ENCODE measurements at places on chromosomes 7 and 10. TPM values are rescaled to one million over a fixed set of nuclear protein-coding genes. Genes with fewer than 3 reads are reported as not detected.

IKZF1 gene
- 3.7 TPM for total RNA-seq

THAP5 gene
- 25.7 TPM for total RNA-seq

FLNC gene
- 591 TPM for total RNA-seq

MEST gene
- 4.2 TPM for total RNA-seq

SPDYE9 gene
- not detected for total RNA-seq

PSD gene
- 0.50 TPM for total RNA-seq

TBXAS1 gene
- total RNA-seq = 5.0 TPM

FAM25C gene
- not detected for total RNA-seq

GET4 gene
- 20.6 TPM for total RNA-seq

SFTPA2 gene
- total RNA-seq = 0.35 TPM

GRM3 gene
- total RNA-seq = not detected

AOAH gene
- 2.4 TPM for total RNA-seq

DPP6 gene
- total RNA-seq = not detected

FEZF1 gene
- total RNA-seq = not detected

SPDYE5 gene
- total RNA-seq = not detected

CDK5 gene
- 8.1 TPM for total RNA-seq

All from left ventricle myocardium superior (tissue), 1 donor.